LoVo (cell line): ENCODE measurements at places on chromosomes 6 and 20.

DNA sequence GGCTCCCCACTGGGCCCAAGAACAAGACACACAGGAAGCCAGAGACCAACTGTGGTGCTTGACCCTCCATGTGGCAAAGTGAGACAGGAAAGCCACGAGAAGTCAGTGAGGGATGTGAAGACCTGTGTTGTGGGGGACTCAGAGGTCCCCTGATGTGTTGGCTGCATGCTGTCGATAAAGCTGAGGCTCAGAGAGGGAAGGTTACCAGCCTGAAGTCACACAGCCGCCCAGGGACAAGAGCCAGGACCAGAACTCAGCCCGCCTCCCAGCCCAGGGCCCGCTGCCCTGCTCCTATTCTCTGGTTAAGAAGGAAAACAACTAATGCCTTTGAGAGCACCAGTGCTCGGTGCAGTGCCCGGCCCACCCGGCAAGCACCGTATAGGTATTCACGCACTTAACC is 63.5 kb downstream of the GRM4 start:
- DNase-seq: no peak

DNA sequence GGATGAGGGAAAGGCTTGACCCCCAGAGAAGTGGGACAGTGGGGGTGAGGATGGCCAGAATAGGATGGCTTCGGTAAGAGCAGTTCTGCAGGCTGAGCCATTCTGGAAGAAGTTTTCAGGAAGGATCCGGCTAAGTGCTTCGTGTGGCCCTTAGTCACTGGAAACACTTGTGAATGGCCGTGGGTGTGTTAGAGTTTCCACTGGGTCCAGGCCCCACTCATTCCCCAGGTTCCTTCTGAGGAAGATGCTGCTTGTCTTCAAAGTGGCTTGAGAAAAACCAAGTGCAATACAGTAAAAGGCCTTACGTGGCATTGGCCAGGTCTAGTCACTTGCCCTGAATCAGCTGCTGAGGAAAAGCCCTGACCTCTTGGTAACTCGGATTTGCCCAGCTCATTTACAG is 27.9 kb downstream of the MANBAL start:
- DNase-seq: no peak

DNA sequence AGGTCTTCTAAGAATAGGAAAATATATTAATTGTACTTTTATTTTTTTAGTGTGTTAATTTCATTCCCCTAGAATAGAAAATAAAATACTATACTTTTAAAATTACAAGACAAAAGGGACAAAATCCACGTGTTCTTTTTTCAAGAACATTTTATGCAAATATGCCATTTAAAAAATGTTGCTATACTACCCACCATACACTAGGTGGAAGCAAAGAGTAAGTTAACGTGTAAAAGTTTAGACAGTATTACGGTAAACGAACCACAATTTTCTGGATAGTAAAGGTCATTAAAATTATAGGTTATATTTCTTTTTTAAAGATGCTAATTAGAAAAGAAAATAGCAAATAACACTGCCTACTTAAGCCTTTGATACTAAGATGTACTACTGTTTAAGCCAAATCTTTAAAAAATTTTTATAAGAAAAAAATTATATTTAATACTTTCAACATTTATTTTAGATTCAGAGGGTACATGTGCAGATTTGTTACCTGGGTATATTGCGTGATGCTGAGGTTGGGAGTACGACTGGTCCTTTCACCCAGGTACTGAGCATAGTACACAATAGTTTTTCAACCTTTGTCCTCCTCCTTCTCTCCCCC is 287.6 kb downstream of the PHF3 start:
- DNase-seq: peak; percentile 57

GRCh38 chr6:44622555-44622954 is 235.0 kb downstream of the CDC5L start:
- DNase-seq: no peak

- no peak for DNase-seq
These were observed 169.4 kb upstream of the TAB2 start for GRCh38 chr6:149147938-149148718.

DNA sequence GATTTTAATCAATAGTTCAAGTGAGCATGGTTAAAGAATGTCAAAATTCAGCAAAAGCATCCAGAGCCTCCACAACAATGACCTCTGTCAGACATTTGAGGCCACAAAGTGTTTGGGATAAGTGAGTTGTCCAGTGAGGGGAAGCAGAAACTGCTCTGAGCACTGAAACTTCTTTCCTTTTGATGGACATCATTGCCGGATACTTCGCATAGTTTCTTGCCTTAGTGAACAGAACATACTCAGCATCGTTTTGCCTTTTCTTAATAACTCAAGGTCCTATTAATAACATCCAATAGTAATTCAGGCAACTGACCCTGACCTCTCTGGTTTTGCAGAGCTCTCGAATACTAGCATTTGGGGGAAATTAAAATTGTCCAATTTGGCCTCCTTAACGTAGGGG is 78.6 kb downstream of the EDN3 start:
- no peak for DNase-seq

GRCh38 chr20:4227085-4227821 is 211.9 kb upstream of the RNF24 start:
- DNase-seq: peak; percentile 48

DNA sequence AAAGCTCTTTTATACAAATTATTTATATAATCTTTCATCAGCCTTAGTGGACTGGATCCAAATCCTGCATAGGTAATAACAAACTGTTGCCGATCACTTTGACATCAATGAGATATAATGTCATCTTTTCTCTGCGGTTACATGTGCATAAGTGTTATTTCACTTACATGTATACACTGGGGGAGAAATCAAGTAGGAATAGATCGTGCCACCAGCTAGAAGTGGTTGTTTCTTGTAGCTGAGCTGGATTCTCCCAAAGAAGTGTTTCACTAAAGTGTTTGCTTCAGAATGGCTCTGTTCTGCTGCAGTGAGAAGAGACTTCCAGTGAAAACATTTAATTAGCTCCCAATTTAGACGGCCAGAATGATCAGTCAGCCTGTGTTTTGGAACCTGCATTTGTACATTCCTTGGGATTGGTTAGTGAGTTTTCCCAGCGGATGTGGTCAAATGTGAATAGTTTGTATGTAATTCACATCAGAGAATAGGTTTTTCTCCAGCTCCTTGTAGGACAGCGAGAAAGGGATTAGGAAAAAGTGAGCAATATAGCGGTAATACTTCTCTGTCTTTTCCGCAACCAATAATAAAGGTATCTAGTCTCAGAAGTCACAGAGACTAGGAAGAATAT is 163.1 kb upstream of the CCN2 start:
- no peak for DNase-seq

DNA sequence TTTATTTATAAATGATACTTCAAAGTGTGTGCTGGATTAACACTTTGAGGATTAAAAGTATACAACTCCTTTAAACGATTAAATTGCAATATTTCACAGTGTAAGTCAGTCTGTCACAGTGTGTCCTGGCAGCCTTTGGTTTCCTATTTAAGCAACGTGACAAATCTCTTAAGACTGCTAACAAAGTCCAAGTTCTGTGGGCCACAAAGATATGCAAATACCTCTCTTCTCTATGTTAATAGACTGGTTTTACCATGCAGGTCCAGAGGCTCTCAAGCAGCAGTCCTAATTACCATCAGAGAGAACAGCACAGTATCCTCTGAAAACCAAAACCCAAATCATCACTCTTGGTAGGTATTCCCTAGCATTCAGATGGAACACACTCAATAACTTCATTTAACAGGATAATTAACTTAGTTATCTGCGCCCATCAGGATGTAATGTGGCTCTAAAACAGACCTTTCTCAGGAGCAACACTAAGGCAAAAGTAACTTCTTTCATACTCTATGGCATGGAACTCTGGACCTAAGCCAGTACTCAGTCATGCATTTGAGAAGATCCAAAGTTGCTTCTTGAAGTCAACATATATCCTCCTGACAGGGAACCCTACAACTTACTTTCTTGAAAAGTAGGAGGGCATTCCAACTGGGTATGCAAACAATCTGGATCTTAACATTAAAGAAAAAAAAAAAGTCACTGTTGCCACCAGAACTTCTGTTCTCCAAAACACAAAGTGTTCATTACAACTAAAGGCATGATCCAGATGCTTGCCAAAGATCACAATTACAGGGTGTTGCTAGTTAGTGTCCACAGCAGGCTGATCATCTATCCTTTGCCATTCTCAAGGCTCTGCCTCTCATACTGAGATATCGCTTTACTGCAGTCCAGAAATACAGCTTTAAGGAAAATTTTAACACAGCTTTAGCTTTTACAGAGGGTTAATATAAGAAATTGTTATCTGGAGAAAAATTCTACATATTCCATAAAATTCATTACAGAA is 53.2 kb downstream of the MAN1A1 start:
- DNase-seq: no peak

DNA sequence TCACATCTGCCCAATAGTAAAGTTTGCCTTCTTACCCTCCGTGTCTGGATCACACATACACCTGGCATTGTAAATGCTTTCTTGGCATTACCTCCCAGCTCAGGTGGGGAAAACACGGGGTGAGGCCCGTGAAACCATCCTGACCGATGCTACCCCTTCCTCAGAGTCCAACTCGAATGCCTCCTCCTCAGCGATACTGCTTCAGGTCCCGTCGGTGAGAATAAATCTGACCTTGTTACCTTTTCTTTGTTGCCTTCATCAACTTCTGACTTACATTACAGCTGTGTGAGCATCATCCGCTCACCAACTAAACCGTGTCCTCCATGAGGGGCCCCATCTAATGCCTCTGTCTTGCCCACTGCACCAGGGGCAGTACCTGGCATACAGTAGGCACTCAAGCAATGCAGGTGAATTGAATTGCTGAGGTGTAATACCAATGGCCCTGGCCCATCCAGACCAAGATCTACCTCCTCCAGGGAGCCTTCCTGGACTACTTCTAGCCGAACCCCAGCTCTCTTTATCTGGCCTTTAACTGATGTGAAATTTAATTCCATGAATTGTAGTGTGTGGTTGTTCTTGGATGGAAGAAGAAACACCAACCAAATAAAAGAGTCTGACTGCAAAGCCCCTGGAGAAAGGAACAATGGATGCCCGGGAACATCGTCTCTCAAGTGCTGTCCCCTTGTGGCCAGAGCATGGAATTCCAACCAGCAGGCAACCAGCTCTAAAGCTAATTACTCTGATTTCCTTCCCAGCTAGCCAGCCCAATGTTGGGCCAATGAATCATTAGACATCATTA is 141.5 kb downstream of the ANKRD60 start:
- DNase-seq: peak; percentile 32
